Activated CD4-positive, alpha-beta T cell treated with anti-CD3 and anti-CD28 coated beads, Interleukin-2, Interleukin-6, amounts not matched to agents 100 ng/mL and 50 ng/mL, durations not matched to agents 16 hours and 8 hours (primary cell): ENCODE measurements at places on chromosomes 7 and 10.

GRCh38 chr7:92375013-92375412 lies 72.3 kb upstream of the GATAD1 start:
- DNase-seq, result no peak

DNA sequence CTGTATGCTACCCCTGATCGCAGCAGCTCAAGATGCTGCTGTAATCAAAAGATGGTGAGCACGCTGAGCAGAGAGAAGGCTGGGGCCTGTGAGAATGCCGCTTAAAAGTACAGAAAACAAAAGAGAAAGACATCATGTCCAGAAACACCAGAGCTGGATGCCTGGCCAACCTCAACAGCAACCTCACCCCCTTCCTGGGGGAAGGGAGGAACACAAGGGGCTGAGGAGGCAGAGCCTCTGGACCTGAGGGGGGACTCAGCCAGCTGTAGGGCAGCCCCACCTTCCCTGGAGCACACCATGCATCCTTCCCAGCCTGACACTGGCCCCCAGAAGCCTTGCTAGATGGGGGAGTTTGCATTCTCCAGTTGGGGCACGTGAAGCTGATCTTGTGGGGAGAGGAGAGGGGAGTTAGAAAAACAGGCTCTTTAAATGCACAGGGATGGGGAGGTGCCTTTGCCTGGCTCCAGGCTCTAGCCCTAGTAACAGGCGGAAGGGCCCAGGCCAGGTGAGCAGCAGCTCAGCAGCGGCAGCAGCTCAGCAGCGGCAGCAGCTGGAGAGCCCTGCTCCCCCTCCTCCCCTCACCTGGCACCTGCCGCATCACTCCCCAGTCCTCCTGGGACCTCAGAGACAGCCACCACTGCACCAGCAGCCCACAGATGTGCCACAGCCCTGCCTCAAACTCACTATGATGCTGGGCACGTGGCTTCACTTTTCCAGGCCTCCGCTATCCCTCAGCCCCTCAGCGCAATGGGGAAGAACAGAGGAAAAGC lies 156.3 kb downstream of the NEURL1 start:
- DNase-seq, result no peak

DNA sequence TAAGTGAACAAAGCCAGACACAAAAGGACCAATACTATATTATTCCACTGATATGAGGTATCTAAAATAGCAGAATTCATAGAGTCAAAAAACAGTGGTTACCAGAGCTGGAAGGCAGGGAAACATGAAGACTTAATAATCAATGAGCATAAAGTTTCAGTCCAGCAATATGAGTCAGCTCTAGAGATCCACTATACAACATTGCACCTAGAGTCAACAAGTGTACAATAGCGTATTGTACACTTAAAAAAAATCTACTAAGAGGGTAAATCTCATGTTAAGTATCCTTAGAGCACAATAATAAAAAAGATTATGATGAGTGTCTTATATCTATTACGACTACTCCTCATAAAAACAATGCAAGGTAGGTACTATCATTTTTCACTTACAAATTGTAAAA lies 36.1 kb downstream of the C10orf90 start:
- DNase-seq, result no peak

DNA sequence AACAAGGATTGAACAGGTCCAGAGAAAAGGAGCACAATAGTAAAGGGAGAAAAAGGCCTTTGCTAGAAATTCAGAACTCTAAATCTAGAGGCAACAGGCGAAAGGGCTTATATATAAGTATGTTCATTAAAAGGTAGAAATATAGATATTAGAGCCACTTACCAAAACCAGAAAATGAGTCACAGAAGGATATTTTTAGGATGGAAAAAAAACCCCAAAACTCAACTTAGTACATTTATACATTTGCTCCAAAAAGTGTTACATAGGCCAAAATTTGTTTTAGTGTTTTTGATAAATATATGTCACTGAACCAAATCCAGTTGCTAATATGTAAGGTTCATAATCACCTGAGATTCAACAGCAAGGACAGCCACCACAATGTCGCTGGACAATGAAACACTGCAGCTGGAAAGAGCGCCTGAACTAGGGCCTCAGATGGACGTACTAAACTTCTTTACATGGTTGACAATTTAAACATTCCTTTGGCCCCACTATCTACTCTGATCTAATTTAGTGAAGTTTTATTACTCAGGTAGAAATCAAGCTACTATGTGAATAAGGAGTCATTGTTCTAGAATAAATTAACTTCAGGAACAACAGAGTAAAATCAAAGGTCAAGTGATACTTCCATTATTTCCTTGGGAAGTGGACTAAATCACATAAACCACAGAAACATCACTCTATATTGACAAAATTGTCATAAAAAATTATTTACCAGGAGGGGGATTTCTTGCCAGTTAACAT lies 10.9 kb downstream of the FAM3C start:
- DNase-seq, result no peak

DNA sequence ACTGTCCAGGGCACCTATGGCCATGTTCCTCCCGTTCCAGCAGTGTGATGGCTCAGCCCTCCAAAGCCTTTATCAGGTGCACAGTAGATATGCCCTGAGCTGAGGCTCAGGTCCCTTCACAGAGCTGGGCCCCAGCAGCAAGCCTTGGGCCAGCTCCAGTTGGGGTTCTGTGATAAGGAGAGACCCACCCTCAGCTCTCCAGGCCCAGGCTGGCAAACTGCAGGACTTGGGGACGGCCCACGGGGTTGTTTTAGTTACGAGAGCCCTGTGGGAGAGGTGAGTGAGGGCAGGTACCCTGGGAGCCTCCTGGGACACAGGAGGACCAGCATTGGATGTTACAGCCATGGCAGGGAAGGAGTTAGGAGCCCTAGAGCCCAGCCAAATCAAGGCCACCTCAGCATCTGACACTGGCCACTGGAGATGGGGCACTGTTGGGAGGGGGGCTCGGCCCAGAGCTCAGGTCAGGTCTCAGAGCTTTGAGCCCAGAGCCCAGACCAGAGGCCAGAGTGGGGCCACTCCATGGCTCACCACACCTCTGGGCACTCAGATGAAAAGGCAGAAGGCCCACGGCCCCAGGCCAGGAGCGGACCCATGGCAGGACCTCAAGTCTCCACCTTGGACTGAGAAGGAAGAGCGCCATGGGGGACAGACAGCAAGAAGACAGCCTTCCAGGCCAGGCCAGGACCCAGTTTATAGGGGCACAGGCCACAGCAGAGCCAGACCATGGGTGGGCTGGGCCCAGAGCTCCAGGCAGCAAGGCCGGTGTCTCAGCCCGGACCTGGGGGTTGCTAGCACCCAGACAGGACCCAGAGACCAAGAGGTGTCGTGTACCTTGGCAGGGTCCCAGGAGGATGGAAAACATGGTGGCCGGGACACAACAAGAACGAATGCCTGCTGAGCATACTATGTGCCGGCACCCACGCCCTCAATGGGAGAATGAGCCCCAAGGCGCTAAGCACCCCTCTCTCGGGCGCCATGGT lies 12.8 kb downstream of the GRID1 start:
- DNase-seq, result no peak

DNA sequence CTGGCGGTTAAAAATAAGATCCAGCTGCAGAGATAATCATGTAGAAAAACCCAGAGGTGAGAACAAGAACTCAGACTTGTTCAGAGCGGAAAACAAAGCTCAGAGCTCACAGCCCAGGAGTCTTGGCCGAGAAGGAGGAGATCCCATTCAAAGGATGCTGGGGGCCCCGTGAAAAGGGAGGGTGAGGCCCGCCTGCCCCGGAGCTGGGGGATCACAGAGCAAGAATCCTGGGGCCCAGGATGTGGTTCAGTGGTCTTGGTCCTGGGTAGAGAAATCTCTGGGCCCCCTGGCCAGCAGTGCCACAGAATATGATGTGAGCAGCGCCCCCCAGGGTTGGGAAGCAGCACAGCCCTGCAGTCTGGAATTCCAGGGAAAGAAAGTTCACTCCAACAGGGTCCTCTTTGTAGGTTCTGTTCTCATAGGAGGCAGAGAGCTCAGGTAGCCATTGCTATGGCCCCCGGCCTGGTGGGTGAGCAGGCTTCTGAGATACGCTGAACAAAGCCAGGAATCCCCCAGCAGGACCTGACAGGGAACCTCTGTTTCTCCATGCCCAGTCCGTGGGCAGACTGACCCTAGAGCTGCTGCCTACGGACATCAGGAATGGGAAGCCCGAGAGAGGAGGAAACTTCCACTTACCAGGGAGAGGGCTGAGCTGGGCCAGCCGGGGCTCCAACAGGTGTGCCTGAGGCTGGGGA lies 77.7 kb upstream of the GNA12 start:
- no peak for DNase-seq

DNA sequence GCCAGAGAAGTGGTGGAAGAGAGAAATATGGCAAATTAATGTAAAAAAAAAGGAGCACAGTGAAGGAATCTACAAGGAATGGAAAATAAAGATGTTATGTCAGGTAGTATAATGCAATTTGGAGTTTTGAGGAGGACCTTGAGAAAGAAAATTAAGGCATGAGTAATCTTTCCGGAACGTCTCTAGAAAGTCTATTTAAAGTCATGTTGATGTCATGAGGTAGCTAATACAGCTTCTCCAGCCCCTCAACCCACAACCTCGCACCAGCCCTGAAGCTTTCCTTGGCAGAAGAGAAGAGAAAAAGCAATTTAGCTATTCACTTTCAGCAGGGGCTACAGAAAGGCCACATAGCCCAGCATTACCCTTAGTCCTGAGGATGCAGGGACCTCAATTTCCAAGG lies 22.5 kb downstream of the TRDMT1 start:
- no peak for DNase-seq

- no peak for DNase-seq
Measured at GRCh38 chr10:83555264-83555663, 584.0 kb upstream of the GHITM start.

GRCh38 chr7:43639858-43640491 lies 57.1 kb downstream of the STK17A start:
- DNase-seq, result no peak

DNA sequence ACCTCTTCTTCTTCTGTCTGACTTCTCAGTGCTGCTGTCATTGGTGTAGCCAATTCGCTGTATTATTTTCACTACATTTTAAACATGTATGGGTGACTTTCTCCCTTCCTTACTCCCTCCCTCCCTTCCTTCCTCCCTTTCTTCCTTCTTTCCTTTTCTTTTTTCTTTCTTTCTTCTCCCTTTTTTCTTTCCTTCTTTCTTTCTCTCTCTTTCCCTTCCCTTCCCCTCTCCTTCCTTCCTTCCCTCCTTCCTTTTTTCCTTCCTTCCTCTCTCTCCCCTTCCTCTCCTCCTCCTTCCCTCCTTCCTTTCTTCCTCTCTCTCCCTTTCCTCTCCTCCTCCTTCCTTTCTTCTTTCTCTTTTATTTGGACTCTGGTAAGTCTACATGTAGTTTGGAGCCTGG lies 240.8 kb downstream of the GATA3 start:
- DNase-seq, result no peak

GRCh38 chr10:123097039-123097438 lies 38.7 kb upstream of the HMX3 start:
- DNase-seq, result no peak

DNA sequence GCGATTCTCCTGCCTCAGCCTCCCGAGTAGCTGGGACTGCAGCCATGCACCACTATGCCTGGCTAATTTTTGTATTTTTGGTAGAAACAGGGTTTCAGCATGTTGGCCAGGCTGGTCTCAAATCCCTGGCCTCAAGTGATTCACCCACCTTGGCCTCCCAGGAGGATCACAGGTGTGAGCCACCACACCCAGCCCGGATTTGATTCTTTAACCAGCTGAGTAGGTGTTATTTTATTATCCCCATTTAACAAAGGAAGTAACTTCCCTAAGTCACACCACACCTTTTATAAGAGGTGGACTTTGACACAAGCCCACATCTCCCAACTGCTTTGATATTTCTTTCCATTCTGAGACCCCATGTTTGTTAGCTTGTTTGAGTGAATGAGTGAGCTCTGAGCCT lies 25.0 kb downstream of the SLC25A28 start:
- no peak for DNase-seq

- DNase-seq, result no peak
Measured at GRCh38 chr10:11838298-11838852, 15.2 kb downstream of the PROSER2 start.

GRCh38 chr7:2582006-2582735 lies 23.4 kb downstream of the IQCE start:
- DNase-seq, result no peak

GRCh38 chr7:6172910-6173295 lies 99.5 kb downstream of the CYTH3 start:
- no peak for DNase-seq

DNA sequence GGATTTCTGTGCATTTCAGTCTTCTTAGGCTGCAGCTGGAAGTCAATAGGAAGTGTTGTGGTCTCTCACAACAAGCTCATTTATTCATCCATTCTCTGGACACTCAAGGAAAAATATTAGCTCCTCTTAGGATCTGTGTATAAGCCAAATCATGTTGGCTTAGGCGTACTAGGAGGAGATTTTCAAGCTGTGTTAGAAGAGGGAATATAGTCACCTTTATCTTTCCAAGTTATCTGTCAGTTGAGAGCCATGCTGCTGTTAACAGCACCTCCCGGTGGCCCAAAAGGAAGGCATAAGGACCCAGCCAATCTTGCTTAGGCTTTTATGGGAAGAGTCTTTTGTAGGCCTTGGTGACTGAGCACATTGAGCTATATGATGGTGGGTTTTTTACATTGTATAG lies 220.0 kb downstream of the LRMDA start:
- no peak for DNase-seq

- no peak for DNase-seq
Measured at GRCh38 chr10:77770868-77771175, 133.2 kb upstream of the KCNMA1 start.

DNA sequence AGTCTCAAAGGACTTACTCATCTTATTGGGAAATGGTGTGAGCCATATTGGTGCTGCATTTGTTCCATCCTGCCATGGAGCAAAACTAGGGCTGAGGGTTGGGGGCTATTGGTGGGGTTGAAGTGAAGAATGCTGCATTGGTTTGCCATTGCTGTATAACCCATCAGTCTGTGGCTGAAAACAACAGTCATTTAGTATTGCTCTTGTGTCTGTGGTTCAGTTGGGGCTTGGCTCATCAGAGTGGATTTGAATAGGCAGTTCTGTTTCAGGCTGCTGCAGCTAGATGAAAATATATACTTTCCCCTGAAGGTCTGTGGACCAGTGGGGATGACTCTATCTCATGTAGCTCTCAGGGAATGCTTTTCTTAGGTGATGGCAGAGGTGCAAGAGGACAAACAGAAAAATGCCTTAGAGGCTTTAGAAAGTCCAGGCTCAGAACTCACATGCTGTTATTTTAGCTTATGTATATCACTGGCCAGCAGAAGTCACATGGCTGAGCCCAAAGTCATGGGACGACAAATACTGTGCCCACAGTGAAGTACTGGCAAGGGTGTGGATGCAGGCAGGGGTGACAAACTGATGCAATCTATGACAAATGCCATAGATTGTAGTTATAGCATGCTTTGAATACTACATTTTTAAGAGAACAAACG lies 15.2 kb upstream of the EXOC6 start:
- DNase-seq, result peak; percentile 16

DNA sequence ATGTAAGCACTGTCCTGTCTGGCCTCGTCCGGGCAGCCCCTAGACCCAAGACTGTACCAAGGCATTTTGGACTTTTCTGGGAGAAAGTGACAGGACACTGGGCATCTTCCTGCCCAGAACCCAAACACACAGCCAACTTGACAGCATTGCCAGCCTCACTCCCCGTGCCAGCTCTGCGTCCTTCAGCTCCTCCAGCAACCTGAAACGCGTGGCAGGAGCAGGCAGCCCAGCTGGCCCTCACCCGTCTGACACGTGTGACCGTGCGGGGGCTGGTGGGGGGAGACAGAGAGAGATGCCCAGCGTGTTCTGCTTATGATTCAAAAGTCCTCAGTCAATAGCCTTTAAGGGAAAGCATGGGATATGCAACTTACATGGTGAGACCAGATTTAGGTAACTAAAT lies 50.3 kb upstream of the SLC29A3 start:
- DNase-seq, result no peak
